Stimulated activated CD8-positive, alpha-beta memory T cell treated with anti-CD3 and anti-CD28 coated beads, Interleukin-4, amount 100 ng/mL, for 1 hour (primary cell): ENCODE measurements at places on chromosomes 12 and 14.

- no peak for DNase-seq
These were observed 3.7 kb upstream of the CAMKK2 start for GRCh38 chr12:121300083-121300819.

DNA sequence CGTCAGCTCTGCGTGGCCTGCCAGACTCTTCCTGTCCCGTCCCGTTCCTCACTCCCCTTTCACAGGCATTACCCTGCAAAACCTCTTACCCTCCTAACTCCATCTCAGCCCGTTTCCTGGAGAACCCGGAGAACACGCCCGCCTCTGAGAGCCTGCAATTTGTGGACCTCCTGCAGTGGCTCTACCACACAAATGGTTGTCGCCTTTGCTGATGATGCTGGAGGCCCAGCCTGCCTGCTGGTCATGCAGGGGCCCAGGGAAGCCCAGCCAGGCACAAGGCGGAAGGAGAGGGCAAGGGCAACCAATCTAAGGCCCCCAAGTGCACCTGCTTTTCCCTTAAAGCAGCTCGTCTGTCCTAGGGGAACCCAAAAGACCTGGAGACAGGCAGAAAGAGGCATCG, 22.5 kb downstream of the RFLNA start:
- DNase-seq = no peak

DNA sequence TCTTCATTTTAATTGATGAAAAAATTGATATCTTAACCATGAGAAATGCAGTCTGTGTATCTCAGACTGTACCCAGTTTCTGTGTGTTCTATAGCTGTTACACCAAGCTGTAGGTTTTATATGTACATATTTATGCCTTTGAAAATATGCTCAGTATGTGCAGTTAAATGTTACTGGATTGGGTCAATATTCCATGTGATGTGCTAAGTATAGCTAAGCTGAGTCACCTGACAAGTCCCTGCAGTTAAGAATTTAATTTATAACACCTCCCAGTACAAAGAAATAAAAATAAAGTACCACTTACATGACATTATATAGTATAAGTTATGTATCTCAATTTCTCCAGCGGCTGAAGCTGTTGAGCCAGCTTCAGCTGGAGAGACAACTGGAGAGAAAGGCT, 984.0 kb downstream of the GALC start:
- no peak for DNase-seq

- DNase-seq = no peak
These were observed 20.0 kb downstream of the TUNAR start for GRCh38 chr14:95896498-95897135.

DNA sequence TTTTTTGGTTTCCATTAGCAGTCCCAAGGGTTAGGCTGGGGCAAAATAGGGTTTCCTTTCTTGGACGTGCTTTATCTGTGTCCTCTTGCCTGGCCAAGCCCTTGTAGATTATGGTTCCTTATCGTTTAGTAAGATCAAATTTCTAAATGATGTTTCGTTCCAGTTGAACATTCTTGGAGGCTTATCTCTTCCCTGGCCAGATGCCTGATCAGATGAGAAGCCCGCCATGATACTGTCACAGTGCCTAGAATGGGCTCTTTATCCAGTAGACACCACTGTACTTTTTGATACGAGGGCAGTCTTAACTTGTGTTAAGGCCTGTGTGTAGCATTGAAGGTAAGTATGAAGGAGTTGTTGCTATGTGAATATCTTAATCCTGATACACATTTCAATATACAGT, 76.1 kb upstream of the TMEM263 start:
- DNase-seq = no peak

DNA sequence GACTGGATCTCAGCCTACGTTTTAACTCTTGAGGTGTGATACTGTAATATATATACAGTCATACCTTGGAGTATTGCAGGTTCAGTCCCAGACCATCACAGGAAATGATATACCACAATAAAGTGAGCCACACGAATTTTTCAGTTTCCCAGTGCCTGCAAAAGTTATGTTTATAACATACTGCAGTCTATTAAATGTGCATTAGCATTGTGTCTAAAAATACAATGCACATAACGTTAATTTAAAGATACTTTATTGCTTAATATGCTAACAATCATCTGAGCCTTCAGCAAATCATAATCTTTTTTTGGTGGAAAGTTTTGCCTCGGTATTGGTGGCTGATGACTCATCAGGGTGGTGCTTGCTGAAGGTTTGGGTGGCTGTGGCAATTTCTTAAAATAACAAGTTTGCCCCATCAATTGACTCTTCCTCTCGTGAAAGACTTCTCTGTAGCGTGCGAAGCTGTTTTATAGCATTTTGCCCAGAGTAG, 18.9 kb downstream of the PYROXD1 start:
- DNase-seq = no peak
